M059J (cell line): ENCODE measurements at places on chromosomes 2 and 18. TPM values are rescaled to one million over a fixed set of nuclear protein-coding genes. Genes with fewer than 3 reads are reported as not detected.

DNA sequence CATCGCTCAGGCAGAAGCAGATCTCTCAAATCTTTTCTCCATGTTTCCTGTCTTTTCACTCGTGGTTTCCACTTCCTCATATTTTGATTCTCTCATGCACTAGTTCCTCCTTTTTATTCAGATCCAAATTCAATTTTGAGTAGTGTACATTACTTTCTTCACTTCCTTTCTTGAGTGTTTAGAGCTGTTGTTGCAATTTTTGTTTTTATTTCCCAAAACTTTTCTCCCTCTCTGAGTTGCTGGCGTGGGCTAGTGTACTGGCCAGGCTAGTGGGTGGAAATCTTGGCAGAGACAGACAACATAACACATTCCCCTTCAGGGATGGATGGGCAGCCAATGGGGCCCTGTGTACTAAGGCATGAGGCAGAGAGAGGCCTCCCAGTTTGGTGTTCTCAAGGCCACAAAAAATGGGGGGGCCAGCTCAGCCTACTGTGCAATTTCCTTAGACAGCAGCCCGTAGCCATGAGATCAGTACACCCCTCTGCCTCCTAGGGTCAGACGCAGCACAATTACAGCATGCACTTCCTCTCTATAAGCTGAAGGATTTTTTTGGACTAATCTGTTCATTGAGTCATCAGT is 145.1 kb upstream of the PID1 start:
- DNase-seq, result peak; percentile 15

DNA sequence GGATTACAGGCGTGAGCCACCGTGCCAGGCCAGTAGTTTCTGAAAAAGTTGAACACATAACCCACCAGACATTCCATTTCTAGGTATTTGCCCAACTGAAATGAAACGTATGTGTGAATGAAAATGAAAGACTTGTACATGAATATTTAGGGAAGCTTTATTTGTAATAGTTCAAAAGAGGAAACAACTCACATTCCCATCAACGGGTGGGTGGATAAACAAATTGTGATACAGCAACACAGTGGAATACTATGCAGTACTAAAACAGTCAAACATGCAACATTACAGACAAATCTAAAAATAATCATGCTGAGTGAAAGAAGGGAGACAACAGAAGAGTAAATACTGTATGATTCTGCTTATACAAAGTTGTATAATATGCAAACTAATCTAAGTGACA is 46.8 kb downstream of the TMEM131 start:
- DNase-seq, result no peak

DNA sequence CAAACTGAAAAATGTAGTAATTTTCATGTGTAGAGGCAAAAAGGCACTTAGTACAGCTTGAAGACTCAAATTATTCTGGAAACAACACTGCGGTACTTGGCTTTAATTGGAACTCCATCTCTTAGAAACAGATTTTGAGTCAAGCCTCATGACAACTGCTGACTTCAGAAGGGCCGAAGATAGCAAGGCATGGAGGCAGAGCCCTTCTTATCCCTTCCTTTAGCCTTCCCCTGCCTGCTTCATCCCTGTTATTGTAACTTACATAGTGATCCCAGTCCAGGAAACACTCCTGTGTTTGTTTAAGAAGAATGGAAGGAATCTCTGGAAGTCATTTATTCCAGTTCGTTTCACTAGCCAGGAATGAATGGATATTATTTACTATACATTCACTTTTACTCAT is 110.9 kb upstream of the FAM98A start:
- DNase-seq, result no peak

- DNase-seq, result no peak
These were observed 3.1 kb upstream of the ZEB2 start for GRCh38 chr2:144522897-144523595.

GRCh38 chr2:219642465-219643083 is 15.1 kb downstream of the SLC4A3 start:
- DNase-seq, result peak; percentile 89

DNA sequence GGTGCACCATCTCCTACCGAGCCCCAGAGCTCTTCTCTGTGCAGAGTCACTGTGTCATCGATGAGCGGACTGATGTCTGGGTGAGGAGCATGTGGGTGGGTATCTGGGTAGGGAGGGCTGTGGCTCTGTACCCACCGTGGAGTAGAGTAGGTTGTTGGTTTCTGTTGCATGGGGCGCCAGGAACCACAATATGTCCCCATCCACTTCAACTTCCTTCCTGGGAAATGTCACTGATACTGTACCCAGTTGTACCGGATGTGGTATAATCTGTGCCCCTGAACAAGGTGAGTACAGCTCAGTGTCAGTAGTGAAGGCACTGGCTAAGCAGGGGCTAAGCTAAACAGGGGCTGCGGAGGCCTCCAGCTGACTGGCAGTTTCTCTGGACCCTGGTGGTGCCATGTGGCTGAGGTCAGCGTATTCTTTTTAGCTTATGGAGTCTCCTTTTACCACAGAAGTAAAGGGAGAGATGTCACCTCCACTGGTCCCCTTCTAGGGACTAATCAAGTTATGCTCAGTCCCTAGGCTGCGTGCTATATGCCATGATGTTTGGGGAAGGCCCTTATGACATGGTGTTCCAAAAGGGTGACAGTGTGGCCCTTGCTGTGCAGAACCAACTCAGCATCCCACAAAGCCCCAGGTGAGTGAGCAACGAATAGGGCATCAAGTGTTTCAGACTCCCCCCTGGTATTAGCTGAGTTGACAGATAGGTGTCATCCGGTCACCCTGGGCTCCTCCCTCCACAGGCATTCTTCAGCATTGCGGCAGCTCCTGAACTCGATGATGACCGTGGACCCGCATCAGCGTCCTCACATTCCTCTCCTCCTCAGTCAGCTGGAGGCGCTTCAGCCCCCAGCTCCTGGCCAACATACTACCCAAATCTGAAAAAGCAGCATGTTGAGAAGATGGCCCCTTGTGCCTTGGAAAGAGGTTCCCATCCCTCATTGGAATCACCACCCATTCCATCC is 2.7 kb downstream of the STK16 start:
- no peak for DNase-seq

DNA sequence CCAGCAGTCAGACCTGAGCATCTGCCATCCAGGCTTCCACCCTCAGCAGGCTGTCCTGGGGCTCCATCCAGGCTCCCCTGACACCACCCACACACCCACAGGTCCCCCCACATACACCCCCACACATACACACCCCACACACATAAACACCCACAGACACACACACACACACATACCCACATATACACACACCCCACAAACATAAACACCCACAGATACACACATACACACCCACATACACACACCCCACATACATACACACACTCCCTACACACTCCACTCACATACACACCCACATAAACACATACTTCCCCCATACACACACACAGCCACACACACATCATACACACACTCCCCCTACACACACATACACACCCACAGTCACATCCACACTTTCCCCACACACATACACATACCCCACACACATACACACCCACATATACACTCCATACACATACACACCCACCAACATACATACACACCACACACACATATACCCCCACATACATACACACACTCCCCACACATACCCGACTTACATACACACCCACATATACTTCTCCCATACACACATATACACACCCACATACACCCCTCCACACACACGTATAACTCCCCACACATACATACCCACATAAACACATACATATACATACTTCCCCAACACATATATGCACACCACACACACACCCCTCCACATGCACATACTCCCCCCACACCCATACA is 183.3 kb upstream of the ETAA1 start:
- DNase-seq, result no peak

- DNase-seq, result no peak
These were observed 77.4 kb downstream of the PTGR3 start for GRCh38 chr18:75131381-75132000.

DNA sequence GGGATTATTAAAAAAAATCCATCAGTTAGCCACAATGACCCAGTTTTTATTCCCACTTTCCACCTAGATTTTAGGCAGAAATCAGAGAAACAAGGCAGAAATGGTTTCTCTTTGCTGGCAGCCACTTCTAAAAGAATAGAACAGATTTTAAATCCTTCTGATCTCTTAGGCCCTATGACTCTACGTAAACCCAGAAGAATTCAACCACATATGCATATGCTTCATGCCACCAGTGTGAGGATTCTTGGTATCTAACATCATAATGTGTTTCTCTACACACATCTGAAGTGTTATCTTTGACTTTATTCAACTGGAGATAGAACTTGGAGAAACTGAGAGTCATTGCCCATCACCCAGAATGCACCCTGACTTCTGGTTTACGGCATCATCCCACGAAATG is 128.7 kb upstream of the TANK start:
- no peak for DNase-seq

DNA sequence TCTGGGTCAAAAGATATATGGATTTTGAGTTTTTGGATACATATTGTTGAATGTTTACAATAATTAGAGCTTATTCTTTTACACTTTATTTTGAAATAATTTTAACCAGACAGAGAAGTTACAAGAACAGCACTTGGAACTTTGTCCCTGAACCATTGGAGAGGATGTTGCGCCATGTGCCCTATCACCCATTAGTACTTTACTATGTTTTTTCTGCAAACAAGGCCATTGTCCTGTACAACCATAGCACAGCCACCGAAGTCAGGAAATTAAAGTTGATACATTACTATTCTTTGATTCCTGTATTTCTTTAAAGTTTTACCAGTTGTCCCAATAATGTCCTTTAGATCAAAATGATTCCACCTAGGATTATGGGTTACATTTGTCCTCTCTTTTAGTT is 188.8 kb downstream of the ACKR3 start:
- DNase-seq, result no peak

GRCh38 chr2:134361648-134362047 is 107.8 kb downstream of the MGAT5 start:
- no peak for DNase-seq

GRCh38 chr2:60119778-60120177 is 433.7 kb downstream of the BCL11A start:
- no peak for DNase-seq

DNA sequence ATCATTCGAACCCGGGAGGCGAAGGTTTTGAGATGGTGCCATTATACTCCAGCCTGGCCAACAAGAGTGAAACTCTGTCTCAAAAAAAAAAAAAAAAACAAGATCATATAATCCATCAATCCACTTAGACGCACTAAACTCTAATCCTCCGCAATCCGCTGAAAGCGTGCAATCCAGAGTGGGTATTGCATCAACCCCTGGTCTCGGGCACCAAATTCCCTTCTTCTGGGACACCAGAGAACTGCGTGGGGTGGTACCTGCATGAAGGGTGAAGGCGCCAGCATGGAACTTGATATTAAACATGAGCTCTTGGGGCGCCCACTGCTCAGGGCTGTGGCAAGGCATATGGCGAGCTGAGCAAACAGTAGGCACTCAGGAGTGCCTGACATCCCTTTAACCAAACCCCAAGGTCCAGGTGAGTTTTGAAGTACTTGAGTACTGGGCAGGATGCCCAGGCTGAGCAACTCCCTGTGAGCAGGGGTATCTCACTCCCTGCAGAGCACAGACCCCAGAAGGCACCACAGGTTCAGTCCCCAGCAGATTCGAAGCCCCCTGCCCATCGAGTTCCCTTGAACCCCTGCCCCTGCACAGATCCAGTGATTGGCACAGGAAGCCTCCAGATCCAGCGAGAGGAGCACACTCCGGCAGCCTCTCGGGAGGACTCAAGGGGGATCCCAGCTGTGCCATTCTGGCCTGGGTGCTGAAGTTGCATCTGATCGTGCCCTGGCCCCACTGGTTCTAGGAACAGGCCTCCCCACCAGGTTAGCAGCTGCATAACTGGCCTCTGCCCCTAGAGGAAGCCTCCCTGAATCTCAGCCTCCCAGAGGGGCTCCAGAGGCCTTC is 8.0 kb downstream of the ALPI start:
- DNase-seq, result no peak

GRCh38 chr2:154882725-154883124 is 184.2 kb downstream of the KCNJ3 start:
- no peak for DNase-seq

The RGPD3 gene
- 0.02 and 0.05 TPM in 2 replicates for total RNA-seq

The SRD5A2 gene
- not detected in 2 replicates for total RNA-seq

The DSG1 gene
- not detected in 2 replicates for total RNA-seq

The ATP5MC3 gene
- 224 TPM in 2 replicates for total RNA-seq

The GALNT5 gene
- total RNA-seq, result 28.8 and 36.1 TPM in 2 replicates

The BOLL gene
- total RNA-seq, result not detected in 2 replicates

The GAREM1 gene
- 0.02 and 0.17 TPM in 2 replicates for total RNA-seq
